ENCODE measurements at places on chromosomes 11 and 22.

DNA sequence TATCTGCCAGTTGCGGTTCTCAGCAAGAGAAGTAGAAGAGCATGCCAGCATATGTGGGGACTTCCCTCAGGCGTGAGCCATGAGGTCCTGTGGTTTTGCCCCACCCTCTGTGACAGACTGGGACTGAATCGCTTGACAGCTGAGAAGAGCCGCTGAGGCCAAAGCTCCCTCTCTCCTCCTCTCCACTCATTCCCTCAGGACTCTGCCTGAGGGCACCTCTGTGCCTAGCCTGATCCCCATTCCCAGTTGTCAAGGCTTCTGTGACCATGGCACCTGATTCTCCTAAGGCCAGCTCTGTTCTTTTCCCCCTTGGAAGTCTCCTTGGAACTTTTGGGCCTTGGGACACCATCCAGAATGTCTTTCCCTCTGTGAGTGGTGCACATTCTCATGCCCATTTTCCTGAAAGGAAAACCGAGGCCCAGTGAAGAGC is 27.0 kb downstream of the ART5 start:
- no peak for DNase-seq

DNA sequence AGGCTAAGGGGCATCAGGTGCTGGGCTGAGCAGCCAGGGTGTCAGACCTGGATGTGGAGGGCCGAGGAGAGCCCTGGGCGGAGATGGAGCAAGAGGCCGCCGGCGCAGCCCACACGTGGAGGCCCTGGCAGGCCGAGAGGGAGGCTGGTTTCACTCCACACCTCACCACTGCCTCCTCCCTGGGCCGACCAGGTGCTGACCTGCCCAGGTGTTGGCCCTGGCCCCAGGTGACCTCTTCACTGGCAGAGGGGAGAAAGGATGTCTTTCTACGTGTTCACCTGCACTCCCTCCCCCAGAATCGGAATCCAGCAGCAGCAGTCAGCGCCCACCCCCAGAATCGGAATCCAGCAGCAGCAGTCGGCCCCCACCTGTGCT is 781 bp downstream of the ANO9 start:
- no peak for DNase-seq

GRCh38 chr22:44307509-44308169 is 5.1 kb downstream of the SHISAL1 start:
- no peak for DNase-seq

GRCh38 chr11:27914080-27914479 is 193.9 kb downstream of the KIF18A start:
- no peak for DNase-seq

DNA sequence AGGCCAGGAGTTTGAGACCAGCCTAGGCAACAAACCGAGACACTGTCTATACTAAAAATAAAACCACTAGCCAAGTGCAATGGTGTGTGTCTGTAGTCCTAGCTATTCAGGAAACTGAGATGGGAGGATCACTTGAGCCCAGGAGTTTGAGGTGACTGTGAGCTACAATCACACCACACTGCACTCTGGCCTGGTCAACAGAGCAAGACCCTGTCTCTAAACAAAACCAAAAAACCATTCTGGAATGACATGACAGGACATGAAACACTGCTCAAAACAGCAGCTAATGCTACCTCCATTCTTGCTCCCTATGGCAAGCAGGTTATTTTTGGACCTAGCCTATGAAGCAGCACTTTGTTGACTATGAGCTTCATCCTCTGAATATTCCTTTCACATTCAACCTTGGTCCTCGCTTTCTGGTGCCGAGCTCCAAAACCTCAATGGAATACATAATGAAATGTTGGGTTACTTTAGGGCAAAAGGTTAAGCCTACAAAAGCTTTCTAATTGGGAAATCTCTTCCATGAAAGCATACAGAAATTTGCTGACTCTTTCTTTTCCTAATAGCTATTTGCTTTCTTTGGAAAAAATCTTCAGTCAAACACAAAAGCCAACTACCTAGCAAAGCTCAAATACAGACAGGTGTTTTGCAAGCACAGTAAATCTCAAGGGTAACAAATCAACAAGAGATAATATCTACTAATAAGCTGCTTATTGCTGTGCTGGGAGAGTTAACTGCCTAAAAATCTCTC is 21.1 kb downstream of the SIK3 start:
- DNase-seq = no peak

- DNase-seq = no peak
These were observed 1.4 kb downstream of the ZFTA start for GRCh38 chr11:63767267-63767564.

DNA sequence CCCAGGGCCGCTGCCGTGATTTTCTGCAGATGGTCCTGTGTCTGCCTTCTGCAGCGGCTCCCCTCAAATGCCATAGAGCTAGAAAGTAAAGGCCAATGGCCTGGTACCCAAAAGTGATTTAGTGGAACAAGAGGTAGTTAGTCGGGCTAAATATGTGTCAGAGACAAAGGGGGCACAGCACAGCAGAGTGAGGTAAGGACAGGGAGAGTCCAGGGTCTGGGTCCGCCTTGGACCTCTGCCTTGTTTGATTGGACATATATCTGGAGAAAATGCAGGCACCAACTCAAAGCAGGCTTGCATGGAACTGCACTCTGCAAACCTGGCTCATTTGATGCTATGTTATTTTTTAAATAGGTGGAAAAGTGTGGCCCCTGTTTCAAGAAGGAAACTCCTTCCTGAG is 249.6 kb upstream of the B3GAT1 start:
- no peak for DNase-seq

- no peak for DNase-seq
These were observed 51.7 kb downstream of the MACROD1 start for GRCh38 chr11:64114231-64114630.

GRCh38 chr11:93736129-93736528 is 5.2 kb downstream of the TAF1D start:
- no peak for DNase-seq

- no peak for DNase-seq
These were observed 135.2 kb upstream of the NAV2 start for GRCh38 chr11:19577391-19577975.

DNA sequence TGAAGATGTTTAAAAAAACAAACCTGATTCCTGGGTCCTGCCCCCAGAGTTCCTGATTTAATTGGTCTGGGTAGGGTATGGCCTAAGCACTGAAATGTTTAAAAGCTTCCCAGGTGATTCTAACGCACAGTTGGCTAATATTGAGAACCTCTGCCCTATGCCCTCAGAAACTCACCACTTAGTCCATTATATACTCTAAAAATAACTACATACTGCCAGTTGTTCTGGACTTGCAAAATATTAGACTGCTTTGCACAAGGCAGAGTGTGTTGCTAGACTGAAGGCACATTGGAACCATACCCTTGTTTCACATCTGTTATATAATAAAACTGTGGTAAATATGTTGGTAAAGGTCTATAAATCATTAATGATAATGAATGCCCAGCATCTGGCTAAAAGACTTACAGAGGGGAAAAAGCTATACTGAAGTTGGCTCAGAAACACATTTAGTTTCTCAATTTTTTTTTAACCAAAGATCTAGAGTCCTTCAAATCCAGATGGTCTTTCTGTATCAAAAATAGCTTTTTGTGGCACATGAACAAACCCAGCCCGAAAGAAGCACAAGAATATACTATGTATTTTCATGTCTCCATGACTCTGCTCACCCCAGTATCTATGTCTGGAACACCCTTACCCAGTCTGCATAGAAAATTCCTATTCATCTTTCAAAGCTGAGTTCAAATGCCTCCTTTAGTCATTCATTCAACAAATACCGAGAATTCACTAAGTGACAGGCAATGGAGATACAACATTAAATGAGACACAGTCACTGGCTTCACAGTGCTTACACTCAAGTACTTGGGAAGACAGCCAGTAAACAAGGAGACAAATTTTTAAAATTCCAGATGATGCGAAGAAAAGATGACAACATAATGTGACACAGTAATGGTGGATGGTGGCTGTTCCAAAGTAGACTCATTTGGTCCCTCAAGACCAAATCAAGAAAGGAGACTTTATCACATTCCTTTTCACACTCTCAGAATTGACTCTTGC is 44.1 kb downstream of the RBFOX2 start:
- DNase-seq = no peak

DNA sequence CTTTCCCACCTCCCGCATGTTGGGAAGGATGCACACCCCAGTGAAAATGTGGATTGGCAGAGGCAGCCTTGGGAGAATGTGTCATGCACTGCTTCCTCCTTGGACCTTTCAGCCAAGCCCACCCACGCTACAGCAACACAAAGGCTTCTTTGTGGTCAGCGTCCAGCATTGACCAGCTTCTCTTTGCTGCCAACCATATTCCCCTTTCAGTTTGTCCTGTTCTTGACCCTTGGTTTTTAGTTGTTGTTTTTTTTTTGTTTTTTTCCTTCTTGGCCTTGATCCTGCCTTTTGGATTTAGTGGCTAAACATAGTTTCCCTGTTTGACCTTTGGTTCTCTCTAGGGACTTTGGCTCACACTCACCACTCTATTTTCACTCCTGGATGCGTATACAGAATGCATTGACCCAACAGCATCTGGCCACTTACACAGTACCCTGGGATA is 573.6 kb downstream of the INSC start:
- no peak for DNase-seq

DNA sequence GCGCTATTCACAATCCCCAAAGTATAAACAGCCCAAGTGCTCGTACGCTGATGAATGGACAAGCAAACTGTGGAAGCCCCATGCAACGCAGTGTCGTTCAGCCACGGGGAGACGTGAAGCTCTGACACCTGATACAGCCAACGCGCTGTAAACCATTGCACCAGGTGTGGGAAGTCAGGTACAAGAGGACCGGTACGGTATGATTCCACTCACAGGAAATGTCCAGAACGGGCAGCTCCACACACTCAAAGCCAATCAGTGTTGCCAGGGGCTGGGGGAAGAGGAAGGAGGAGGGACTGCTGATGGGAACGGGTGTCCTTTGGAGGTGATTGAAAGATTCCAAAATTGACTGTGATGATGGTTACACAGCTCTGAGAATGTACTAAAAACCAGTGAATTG is 64.5 kb downstream of the BRD1 start:
- no peak for DNase-seq

- DNase-seq = no peak
These were observed 67.7 kb downstream of the IGLL5 start for GRCh38 chr22:22955276-22955798.

GRCh38 chr11:71446150-71446549 is 2.0 kb downstream of the DHCR7 start:
- no peak for DNase-seq
